Ascending aorta (tissue), 2 donors: ENCODE measurements at places on chromosomes 4 and X. TPM values are rescaled to one million over a fixed set of nuclear protein-coding genes. Genes with fewer than 3 reads are reported as not detected.

DNA sequence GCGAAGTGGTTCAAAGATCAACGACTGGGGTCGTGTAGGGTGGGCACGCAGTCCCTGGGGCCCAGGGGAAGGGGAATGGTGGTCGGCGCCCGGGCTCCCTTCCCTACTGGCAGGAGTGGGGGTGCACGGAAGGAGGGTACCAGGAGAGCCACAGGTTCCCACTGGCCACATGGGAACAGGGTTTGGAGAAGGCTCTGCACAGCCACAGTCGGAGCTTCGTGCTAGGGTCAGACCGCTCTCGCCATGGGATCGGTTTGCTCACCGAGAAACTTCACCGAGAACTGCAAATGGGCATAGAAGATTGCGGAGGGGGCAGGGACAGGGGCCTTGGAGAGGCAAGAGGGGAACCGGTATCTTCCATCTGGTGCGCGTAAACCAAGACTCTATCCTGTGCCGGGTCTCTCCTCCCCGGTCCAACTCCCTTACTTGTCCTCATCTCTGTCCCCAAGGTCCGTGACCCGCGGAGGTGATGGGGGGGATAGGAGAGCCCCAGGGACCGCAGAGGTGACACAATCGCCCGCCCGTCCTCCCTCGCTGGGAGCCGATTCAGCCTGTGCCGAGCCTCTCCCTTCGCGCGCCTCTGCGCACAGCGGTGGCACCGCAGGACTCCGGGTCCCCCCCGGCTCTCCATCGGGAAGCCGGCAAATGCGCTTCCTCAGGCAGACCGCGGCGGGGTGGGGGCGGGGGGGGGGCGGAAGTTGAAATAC, 1.0 kb downstream of the SCD5 start:
- no peak for DNase-seq

Gene NCAPG
- total RNA-seq, result not detected

GRCh38 chr4:2797545-2798305, 4.8 kb downstream of the SH3BP2 start:
- no peak for DNase-seq

DNA sequence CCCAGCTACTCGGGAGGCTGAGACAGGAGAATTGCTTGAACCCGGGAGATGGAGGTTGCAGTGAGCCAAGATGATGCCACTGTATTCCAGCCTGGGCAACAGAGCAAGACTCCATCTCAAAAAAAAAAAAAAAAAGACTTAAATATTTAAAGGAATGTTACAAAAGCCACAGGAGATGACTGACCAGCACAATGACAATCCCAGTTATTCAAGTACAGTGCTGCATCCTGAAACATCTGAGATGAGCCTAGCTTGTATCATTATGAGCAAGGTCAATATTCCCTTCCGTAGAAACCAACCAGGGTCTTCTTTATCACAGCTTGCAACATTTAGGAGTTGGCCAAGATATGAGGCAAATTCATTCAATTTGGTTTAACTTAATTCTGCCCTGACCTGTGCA, 38.6 kb downstream of the LNX1 start:
- no peak for DNase-seq

Gene TACR3
- total RNA-seq, result not detected

Gene TSPAN7
- 122 TPM for total RNA-seq

Gene GRIA3
- total RNA-seq, result 2.8 TPM

GRCh38 chr4:73311428-73311827, 52.8 kb upstream of the ANKRD17 start:
- no peak for DNase-seq

DNA sequence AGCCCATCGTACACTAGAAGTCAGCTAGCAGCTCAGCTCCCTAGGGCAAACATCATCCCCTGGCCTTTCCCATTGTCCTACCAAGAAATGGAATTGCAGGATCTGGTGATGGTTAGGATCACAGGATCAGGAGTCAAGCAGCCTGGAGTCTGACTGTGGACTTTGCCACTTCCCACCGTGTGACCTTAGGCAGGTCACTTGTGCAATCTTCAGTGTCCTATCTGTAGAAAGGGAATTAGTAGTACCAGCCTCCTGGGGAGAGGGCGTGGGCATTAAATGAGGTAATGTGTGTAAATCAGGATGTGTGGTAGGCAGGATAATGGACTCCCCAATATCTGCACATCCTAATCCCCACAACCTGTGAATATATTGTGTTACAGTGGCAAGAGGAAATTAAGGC, 38.6 kb upstream of the APLN start:
- DNase-seq, result no peak

Gene DSPP
- not detected for total RNA-seq

GRCh38 chr4:10093801-10094552, 22.6 kb downstream of the WDR1 start:
- peak; percentile 90 for DNase-seq

Gene FAM149A
- 13.9 TPM for total RNA-seq

Gene MND1
- not detected for total RNA-seq

- no peak for DNase-seq
Measured at GRCh38 chrX:77436271-77436670, 10.9 kb upstream of the FGF16 start.

GRCh38 chr4:67288964-67289363, 256.3 kb downstream of the CENPC start:
- DNase-seq, result no peak

Gene DKC1
- 3.4 TPM for total RNA-seq

GRCh38 chr4:118772767-118773428, 63.0 kb downstream of the SEC24D start:
- no peak for DNase-seq

GRCh38 chr4:1211891-1212545, 36.9 kb downstream of the CTBP1 start:
- no peak for DNase-seq
